ENCODE measurements at places on chromosomes 6 and 20.

DNA sequence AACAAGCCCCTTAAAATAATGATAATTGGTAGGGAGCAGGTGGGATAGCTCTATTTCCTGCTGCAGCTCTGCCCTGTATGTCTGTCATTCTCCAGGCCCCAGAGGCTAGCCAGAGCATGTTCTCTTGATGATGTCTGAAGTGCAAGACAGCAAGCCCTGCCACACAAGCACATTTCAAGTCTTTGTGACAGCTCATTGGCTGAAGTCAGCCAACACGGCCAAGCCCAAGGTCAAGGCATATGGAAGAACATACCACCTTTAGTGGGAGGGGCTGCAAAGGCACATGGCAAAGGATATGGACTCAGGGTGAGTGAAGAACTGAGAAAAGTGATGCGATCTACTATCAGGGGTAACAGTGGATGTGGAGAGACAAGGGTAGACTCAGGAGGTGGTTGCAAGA lies 116.1 kb downstream of the PRND start:
- DNase-seq: no peak

DNA sequence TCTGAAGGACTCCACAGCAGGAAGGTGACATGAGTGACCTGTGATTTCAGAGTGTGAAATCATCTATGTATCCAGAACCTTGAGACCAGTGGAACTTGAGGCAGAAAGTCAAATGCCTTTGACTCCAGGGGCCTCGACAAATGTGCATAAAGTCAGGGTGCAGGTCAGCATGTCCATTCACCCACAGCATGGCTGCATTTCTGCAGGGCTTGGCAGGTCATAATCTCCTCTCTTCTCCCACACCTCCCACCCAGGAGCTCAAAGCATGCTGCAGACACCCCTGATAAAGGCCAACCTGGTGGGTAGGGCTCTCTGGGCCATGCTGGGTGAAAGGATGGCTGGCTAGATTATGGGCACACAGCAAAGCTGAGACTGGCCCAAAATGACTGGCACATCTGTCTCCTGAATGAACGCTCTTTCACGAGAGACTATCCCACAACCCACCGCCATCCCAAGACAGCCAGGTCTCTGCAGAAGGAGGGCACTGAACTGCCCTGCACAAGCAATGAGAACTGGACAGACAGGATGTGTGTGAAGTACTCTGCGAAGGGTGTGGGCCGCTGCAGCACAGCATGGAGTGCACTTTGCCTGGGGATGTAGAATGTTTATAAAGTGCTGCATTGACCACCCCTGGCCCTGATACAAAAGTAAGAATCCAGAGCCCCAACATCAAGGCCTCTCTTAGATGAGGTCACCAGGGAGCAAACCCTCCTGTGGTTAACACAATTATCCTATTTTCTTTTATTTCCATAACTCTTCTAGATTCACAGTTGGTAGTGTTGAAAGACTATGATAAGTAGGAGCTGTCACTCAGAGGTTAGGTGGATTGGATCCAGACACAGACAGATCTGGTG lies 78.2 kb upstream of the NXT1 start:
- DNase-seq: peak; percentile 53

GRCh38 chr6:137788248-137788647 lies 78.8 kb upstream of the TNFAIP3 start:
- no peak for DNase-seq

DNA sequence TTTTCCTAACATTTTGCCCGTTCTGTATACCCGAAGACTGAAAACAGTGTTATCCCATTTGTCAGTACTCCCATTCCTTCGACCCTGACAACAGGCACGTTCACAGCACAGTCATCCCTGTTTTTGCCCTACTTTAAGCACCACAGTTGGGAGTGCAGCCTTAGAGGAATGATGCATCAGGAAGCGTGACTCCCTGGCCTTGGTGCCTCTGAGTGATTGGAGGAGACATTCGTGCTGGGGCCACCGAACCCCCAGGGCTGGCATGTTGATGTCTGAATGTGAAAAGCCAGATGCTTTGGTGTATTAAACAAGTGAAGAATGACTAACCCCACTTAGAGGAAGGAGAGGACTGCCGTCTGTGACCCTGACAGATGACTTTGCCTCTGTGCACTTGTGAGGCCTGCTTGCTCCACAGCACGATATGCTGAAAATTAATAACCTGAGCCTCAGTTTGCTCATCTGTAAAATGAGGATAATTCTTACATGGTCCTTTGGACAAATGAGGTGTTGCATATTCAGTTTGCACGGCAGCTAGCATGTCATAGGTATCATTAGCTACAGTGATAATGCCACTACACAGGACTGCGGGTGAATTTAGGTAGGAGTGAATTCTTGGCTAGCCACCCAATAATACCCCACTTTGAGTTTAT lies 36.0 kb downstream of the STK35 start:
- no peak for DNase-seq

GRCh38 chr20:63021356-63022321 lies 14.9 kb upstream of the BHLHE23 start:
- DNase-seq: no peak

- DNase-seq: no peak
Measured at GRCh38 chr20:50100552-50100951, 12.4 kb downstream of the UBE2V1 start.

DNA sequence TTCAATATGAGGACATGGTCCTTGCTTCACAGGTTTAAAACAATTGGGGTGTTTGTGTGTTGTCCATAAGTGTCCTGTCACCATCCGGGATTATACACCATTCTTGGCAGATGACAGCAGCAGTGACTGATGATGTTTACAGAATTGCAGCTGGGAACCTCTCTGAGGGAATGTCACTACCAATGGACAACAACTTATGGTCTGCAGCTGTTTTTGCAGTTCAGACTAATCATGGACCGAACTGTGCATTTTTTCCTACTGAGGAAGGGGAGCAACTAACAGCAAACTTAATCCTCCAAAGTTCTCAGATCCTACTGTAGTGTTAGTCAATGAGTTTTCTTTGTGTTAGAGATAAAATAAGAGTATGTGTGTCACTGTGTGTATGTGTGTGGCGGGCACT lies 26.0 kb downstream of the FAM229B start:
- DNase-seq: no peak

DNA sequence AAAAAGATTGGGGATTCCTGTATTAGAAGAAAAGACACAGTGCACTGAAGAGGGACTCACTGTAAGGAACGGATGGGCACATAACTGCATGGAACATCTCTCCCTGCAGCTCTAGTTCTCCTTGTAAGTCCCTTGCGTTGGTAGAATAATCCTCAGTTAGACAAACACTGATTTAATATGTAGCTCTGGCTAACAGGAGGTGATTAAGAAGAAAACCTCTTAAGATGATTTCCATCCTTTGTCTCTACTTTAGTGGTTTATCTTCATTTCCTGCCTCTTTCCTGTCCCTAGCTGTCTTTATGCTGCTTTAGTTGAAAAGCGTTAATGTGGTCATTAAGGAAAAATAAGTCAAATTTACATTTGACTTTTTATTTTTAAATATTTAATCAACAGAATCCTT lies 86.6 kb downstream of the SLC16A10 start:
- DNase-seq: no peak

DNA sequence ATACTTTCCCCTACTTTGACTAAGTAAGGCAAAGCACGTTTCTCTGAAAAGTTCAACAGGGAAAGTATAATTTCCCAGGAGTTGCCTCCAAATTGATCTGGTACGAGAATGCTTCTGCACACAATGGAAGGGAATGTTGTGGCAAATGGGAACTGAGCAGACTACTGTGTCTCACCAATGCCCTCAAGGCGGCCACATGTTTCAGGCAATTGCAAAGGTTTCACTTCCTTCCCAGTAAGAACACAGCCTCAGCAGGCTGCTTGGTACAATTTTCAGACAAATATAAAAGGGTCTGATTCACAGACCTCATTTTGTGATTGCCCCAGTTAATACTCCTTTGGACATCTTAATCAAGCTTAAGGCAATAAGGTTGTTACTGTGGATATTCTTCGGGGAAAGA lies 71.2 kb downstream of the KIAA0319 start:
- DNase-seq: no peak

DNA sequence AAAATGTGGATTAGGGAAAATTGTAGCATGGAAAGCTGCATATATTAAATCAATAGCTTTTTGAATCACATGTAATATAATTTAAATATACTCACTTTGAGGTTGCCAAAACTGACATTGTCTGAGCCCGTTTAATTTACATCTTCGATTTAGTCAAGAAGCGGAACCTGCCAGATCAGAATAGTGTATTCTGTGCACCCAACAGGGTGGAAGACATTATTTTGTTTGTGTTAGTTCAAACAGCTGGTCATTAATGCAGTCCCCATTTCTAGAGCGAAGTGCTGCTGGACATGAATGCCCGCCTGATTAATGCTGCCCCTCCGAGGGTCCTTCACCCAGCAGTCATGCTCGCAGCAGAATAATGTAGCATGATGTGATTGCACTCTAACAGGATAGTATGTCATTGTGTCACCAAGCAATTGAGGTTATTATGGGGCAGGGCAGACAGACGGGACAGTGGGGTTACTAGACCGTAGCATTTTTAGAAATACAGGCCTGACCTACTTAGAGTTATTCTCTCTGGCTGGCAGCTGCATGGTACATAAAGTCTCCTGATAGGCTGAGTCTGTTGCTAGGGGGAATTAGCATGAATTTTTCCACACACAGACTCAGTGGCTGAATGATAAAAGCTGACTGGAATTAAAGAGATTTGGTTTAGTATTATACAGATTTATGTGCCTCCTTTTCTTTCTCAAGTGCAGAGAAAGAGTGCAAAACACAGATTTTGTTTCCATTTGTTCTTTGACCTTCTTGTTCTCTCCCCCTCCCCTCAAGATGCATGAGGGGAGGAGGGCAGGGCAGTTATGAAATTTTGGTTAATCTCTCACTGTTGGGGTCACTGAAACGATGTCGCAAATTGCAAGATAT lies 147.1 kb downstream of the PRL start:
- DNase-seq: no peak

GRCh38 chr6:31720196-31720770 lies 1.3 kb downstream of the LY6G6C start:
- no peak for DNase-seq

DNA sequence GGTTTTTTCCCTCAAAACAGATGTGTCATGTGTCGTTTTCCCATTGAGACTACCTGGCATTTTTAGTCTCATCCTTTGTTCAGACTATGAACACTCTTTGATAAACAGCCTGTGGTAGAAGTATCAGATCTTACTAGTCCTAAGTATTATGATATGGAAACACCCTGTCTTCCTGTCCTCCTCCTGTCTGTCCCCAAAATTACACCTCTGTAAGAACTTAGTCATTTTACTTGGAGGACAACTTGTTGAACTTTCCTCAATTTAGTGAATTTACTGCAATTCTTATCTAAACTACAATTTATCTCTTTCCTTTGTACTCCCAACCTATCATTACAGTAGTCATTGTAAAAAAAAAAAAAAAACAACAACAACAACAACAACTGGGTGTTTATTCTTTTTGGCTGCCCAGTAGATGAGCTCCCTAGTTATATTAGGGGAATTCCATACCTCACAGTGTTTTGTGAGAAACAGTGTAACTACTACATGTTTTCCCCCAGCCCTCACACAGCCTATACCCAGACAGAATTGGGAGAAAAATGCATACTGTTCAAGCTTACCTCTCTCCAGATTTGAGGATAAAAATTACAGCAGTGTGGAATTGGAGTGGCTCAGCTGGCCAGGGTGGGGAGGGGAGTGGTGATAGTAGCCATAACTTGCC lies 18.5 kb upstream of the ERVFRD-1 start:
- DNase-seq: no peak

GRCh38 chr6:55199239-55199638 lies 24.9 kb downstream of the HCRTR2 start:
- DNase-seq: no peak

DNA sequence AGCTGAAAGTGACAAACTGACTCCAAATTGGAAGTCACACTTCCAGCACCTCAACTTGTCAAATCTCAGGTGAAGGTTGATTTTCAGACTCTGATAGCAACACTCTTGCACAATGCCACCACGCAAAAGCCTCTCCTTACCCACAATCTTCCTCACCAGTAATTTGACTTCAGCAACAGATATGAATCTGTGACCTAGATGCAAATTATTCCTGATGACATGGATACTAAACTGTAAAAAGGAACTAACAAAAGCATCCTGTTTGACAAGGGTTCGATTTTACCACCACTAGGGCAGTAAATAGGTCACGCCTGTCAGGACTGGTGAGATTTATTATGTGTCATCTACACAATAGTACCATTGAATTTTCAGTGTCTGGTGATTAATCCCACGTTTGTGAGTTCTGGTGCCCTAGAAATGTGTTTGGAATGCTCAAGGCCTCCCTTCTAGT lies 134.4 kb upstream of the COL21A1 start:
- DNase-seq: no peak

GRCh38 chr6:34709386-34709785 lies 12.8 kb upstream of the ILRUN start:
- DNase-seq: peak; percentile 75

DNA sequence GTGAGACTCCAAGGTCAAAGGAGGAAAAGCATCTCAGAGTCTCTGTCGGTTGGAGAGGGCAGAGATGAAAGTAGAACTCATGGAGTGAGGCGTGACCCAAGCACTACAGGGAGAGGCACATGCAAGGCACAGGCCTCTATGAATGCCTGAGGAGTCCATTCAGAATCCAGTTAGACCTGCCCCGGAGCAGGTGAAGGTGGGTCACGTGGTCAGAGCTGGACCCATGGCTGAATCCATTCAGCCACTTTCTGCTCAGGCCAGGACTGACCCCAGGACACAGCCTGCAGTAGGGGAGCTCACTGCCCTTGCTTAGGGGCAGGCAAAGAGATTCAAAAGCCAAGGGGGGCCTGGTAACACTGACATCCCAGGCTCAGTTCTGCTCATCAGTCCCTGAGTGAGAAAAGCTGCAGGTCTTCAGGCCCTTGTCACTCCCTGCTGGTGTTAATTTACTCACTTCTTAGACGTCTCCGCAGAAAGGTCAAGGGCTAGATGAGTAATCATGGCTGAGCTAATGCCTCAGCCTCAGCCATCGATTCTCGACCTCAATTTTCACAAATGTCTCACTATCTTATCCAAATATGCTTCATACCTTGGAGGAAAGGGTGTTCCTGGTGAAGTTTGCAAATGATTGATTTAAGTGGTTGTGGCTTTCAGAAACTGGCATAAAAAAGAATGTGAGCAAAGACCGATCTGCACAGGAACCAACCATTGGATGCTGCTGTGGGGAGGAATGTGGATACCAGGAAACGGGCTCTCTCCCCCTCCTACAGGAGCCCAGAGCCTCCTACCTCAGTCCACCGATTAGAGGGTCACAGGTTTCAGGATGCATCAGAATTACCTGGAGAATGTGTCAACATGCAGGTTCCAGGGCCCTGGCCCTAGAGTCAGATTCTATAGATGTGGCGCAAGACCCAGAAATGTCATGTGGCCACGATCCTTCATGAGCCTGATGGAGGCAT lies 584.4 kb downstream of the PTPRT start:
- peak; percentile 47 for DNase-seq
